ENCODE measurements at places on chromosomes 6 and 20.

- DNase-seq: peak; percentile 64
These were observed 1.5 kb downstream of the RBM38 start for GRCh38 chr20:57392512-57393271.

- DNase-seq: no peak
These were observed 30.9 kb downstream of the SCML4 start for GRCh38 chr6:107793191-107793590.

- DNase-seq: no peak
These were observed 40.8 kb downstream of the MYH7B start for GRCh38 chr20:34996243-34997028.

DNA sequence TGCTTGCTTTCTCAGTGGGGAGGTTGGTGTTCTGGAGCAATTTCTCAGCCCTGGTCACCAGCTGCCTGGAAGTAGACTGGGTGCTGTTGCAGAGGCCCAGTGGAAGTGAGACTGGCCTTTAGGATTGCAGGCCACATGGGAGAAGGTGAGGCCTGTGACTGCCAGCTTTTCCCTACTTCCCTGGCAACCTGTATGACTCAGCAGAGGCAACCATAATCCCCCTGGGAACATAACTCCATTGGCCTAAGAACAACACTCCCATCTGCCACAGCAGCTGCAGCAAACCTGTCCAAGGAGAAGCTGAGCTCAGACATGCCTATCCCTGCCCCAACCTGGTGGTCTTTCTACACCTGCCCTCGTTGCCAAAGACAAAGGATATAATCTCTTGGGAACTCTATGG lies 473.5 kb upstream of the SPTLC3 start:
- no peak for DNase-seq

DNA sequence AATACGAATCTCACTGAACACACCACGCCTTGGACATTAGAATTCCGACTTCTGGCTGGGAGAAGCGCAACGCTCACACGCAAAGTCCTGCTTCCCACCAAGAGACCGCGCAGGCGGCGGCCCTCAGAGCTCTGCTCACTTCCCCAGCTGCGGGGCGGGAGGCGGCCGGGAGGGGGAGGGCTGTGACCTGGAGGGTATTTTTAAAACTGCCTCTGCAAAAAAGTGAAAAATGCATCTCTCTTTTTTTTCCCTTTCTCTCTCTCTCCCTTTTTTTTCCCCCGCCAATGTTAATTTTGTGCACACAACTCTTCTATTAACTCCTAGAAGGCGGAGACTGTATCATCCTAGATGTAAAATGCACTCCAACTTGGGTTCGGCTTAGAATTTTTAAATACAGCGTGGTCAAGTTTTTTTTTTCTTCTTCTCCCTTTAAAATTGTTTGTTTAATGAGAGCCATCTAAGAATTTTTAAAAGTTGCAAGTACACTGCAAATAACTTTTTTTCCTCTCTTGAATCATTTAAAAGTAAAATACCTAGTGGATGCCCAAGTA lies 66.4 kb downstream of the STX11 start:
- DNase-seq: no peak

- DNase-seq: no peak
These were observed 120.6 kb downstream of the TBX18 start for GRCh38 chr6:84643778-84644177.

DNA sequence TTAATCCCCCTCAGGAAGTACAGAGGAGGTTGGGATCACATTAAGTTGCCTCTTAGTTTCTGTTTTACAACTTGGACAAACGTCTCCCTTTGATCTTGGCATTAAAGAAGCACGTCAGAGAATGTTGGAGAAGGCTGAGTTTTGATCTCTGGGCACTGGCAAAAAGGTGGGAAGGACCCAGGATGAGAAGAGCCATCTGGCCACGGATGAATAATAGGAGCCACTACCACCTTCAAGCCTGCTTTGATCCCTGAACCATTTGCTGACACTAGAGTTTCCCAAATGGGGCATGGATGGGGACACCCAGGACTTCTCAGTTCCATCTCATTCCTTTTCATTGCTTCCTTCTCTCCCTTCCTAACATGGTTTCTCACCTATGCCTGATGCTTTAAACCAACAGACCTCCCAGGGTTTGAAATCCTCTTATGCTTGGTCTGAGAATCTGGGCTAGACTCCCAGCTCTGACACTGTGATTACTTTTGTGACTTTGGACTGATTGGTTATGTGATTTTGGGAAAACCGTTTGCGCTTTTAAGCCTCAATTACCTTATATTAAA lies 5.8 kb downstream of the TM9SF4 start:
- no peak for DNase-seq

GRCh38 chr20:49513517-49513916 lies 31.0 kb upstream of the KCNB1 start:
- DNase-seq: no peak

DNA sequence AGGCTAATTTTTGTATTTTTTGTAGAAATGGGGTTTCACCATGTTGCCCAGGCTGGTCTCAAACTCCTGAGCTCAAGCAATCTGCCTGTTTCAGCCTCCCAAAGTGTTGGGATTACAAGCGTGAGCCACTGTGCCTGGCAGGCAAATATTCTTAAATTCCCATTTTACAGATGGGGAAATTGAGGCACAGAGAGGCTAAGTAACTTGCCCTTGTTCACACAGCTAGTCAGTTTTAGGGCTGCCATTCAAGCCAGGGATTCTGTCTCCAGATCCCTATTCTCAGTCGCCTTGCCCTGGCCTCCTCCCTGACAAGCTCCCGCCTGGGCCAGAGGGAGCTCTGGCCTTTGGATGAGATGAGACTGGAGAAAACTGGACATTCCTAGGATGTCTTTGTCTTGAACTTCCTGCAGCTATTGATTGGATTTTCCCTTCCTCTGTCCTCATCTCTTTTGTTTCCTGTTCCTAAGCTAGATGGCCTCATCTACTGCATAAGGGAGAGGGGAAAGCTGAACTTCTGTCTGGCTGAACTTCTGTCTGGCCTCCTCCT lies 90.5 kb downstream of the NDUFAF5 start:
- DNase-seq: no peak

- no peak for DNase-seq
These were observed 30.3 kb downstream of the RREB1 start for GRCh38 chr6:7138046-7138531.

DNA sequence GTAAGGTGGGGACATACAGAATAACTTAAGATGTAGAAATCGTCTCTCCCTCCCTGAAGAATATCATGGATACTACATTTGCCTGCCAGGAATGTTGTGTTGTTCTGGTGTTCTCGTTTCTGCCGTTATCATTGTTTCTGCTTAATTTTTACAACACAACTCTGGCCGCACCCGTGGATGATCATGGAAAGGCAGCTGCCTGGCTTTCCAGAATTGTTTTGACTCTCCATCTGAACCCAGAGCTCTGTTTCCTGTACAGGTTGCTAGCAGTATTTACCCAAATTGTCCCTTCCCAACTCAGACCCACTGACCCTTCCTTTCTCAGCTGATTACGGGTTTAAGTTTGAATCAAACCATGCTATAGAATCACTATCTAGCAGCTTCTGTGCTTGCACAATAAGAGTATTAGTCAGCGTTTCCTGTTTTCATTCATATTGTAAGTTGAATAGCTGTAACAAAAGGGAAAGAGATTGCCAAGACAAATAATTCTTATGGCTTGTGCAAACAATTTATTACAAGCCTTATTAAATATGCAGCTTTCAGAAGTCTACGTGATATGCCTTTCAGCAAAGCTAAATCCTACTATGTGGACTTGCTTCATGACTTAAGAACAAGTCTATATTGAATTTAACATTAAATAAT lies 139.0 kb downstream of the MTHFD1L start:
- no peak for DNase-seq

- no peak for DNase-seq
These were observed 26.5 kb downstream of the FYN start for GRCh38 chr6:111846492-111847409.

DNA sequence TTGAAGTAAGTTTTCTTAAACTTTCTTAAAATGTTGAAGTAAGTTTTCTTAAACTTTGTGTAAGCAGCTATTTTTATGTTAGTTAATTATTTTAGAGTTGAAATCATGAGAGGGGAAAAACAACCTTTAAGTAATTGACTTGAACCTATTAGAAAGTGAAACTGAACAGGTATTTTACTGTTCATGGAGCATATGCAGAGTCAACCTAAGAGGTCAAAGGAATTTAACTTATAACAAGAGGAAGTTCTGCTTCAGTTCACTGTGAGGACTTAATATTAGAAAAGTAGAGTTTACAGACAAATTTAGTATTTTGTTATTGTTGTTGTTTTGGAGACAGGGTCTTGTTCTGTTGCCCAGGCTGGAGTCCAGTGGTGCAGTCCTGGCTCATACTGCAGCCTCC lies 38.0 kb downstream of the CDYL start:
- no peak for DNase-seq

- DNase-seq: peak; percentile 24
These were observed 644 bp downstream of the RBL1 start for GRCh38 chr20:37095108-37095598.

DNA sequence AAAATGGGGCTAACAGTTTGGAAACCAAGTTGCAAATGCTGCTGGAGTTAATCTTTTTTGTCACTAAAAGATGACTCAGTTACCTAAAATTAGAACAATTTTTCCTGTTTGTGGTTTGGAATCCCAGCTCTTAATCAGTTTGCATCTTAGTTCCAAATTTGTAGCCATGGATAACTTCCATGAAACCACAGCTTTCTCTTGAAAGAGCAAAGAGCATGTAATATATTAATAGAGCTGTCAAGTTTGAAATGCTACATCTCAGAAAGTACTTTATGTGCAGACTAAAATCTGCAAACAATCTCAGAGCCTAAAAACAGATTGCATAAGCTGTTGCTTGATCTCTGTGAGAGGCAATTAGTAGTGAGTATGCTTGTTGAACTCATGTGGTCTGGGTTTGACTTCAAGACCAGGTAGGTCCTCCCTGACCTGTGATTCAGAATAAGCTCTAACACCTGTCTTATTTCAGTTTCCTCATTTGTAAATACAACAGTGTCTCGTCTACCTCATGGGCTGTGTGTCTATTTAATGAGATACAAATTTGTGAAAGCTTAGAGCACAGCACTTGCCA lies 23.5 kb downstream of the DHX35 start:
- no peak for DNase-seq

GRCh38 chr6:13049666-13050254 lies 278.6 kb downstream of the TBC1D7 start:
- no peak for DNase-seq

DNA sequence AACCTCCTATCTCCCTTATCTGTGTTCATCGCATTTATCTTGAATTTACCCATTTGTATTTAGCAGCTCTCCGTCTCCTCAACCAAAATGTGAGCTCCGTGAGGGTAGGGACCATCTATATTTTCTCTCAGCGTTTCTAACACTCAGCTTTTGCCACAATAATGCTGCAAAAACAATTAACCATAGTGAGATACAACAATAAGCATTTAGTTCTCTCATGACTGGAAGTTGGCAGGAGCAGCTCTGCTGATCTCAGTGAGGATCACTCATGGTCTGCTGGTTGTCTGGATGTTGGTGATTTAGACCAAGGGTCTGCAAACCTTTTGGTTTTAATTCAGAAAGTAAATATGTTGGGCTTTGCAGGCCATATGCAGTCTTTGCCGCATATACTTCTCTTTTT lies 394.8 kb upstream of the RNF217 start:
- DNase-seq: no peak

DNA sequence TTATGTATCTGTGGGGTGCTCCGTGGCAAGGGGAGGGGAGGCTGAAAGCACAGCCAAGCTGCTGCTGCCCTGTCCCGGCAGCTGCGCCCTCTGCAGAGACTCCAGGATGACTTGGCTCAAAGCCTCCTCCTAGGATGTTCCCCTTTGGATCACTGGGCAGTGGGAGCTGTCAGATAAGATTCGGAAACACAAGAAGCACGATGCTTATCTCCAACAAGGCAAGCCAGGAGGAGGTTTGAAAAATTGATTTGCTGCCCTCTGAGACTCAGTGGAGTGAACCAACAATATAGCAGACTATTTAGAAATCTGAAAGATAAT lies 776.4 kb downstream of the C6orf118 start:
- DNase-seq: no peak

DNA sequence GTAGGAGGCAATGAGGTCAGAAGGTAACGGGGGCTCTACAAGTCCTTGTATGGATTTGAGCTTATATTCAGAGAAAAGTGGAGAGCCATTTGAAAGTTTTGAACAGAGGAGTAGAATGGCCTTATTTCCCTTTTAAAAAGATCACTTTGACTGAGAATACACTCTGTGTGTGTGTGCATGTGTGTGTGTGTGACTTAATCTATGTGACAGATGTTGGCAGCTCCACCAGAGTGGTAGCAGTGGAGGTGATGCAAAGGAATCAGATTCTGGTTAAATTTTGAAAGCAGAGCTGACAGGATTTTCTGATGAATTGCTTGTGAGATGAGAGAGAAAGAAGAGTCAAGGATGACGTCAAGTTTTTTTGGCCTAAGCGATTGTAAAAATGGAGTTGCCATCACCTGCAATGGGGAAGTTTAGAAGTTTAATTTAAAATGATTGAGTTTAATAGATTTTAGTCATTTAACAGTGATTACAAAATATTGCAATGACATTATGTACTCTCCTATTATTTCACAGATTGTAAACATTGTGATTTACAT lies 172.2 kb upstream of the HEY2 start:
- DNase-seq: no peak

DNA sequence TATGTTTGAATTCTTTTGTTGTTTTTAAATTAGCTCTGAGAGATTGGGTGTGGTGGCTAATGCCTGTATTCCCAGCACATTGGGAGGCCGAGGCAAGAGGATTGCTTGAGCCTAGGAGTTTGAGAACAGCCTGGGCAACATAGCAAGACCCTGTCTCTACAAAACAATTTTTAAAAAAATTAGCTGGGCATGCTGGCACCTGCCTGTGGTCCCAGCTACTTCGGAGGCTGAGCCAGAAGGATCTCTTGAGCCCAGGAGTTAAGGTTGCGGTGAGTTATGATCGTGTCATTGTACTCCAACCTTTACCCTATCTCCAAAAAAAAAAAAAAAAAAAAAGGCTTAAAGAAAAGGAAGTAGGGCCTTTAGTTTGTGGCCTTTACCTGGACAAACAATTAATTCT lies 22.9 kb downstream of the DHX35 start:
- DNase-seq: no peak

DNA sequence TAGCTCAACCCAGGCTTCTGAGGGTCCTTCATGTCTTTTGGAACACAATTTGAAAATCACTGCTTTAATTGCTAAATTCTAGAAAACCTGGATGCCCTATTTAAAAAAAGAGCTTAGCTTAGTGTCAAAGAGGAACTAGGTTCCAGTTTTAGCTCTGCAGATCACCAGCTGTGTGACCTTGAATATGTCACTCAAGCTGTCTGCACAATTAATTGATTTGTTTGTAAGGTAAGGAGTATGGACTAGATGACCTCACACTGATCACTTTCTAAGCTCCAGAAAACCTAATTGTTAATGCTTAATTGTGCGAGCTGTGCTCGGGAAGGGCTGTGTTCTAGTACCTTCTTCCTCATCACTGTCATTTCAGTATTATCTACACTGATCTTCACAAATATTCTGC lies 26.2 kb downstream of the UTRN start:
- no peak for DNase-seq
